ENCODE measurements at places on chromosomes 2 and 18.

GRCh38 chr2:125643585-125643984, 1012.4 kb upstream of the GYPC start:
- DNase-seq = no peak

DNA sequence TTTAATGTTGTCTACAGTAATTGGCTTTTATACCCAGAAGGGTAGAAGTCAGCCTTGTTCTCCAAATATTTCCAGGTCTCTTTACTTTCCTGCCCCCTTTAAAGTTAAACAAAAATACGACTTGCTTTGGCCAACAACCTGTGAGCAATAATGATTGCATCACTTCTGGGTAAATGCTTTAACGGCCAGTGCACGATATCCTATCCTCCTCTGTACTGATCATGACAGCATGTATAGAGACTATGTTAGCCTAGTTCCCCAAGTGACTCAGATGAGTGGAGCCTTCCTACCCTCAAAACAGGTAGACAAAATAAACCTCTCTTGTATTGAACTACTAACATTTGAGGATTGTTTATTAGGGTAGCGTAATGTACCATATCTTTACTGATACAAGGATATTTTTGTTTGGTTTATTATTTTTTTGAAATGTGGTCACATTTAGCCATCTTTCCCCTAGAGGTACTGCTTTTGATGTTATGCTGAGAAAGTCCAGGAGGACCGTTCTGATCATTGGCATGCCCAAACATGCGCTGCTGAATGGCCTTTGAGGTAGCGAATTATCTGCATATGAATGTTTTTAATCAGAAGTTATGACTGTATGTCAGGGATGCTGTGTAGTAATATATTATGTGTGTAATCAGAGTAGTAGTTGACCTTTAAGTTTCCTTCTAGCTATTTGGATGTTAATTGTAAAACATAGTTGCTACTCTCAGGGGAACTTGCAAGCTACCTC, 262.6 kb upstream of the DCC start:
- DNase-seq = no peak

- no peak for DNase-seq
Measured at GRCh38 chr18:35938562-35938961, 33.9 kb upstream of the RMP24 start.

GRCh38 chr2:71826826-71827523, 320.7 kb downstream of the CYP26B1 start:
- DNase-seq = no peak

Data from inflammatory macrophage (primary cell).